Anterior cingulate cortex (tissue), 58 donors: ENCODE measurements at places on chromosomes 16 and 17.

- DNase-seq: peak; percentile 19
Measured at GRCh38 chr17:80364091-80364691, 50.8 kb upstream of the ENDOV start.

DNA sequence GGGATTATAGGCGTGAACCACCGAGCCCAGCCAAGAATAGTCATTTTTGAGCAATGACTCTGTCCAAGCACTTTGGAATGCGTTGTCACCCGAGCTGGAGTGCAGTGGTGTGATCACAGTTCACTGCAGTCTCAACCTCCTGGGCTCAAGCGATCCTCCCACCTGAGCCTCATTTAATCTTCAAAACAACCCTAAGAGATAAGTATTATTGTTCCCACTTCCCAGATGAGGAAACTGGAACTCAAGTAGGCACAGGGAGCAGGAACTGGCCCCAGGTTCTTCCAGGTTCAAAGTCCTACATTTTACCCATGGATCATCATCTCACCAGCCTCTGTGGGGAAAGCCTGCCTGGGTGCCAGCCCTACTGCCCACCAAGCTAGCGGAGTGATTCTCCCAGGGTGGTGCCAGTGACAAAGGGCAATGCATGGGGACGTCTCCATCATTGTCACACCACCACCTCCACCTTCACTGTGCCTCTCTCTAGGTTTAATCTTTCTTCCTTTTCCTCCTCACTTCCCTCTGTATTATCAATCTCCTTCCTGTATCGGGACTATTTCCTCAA, 11.3 kb upstream of the RNF157 start:
- no peak for DNase-seq

GRCh38 chr16:51144203-51144602, 6.9 kb downstream of the SALL1 start:
- no peak for DNase-seq

DNA sequence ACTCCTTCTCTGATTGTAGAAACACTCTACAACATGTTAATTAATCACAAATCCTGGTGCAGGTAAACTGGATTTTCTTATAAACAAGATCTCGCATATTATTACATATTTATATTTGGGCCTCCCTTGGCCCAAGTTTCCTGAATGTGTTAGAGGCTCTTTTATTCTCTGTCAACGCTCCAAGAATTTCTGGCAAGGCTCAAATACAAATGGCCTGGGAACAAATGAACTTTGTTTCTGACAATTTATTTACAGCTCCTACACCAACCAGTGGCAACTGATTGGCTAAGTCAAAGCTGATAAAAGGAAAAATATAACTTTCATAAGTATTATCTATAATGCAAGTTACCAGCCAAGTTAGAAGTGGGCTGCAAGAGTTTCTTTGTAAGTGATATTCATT, 64.9 kb upstream of the CORO6 start:
- no peak for DNase-seq

DNA sequence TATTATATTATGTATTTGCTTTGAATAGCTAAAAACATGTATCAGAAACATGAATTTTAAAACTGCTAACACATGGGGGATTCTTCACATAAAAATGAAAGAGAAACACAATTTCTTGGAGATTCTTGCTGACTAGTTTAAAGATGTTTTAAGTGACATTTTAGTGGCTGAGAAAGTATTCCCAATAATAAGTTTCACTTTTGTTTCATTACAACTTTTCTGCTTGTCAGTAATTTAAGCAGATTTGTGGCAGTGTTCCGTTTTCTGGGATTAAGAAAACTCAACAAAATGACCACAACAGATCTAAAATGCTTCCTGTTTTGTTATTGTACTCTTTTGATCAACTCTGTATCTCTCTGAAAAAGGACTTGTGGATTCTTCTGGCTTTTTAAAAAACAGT, 75.9 kb downstream of the NLK start:
- no peak for DNase-seq

DNA sequence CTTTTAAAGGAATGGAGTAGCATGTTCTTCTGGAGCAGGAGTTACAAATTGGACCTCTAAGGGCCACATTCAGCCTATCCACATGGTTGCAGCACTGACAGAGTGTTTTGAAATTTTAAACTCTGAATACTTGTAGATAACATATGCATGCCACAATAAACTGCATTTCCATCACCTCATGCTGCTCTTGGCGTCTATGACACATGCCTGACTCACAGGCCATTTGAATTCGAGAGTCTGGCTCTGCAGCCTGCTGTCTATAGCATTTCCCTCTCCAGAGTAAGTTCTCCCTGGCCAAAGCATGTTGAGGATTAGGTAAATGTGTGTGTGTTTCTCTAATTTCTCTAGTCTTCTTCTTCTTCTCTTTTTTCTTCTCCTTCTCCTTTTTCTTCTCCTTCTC, 28.7 kb upstream of the MYOCD start:
- no peak for DNase-seq

GRCh38 chr17:58399974-58400373, 17.4 kb downstream of the RNF43 start:
- no peak for DNase-seq

GRCh38 chr17:10149573-10150399, 48.6 kb downstream of the GAS7 start:
- no peak for DNase-seq

GRCh38 chr16:83738923-83739503, 68.8 kb upstream of the HSBP1 start:
- DNase-seq: no peak
